ENCODE measurements at places on chromosomes 4 and X.
A peak's percentile ranks its signal among the peaks of the same experiment; 100 is the strongest.

- no peak for DNase-seq
These were observed 175.0 kb downstream of the TENM3 start for GRCh38 chr4:182418054-182418734.

DNA sequence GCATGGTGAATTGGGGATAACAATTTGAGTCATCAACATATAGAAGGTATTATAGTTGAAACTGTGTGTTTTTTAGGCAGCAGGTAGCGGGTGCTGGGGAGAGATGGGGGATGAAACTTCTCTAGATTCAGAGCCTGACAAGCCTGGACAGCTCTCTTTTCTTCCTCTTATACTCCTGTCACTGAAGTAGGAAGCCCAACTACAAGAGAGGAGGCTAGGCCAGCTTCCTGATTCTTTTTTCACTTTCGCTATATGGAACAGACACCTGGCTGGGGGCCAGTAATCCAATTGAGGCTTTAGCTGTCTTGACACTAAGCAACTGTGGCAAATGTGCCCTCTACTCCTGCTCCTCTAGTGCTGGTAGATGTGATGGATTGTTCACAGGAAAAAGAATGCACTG is 69.2 kb downstream of the PHKA1 start:
- DNase-seq, result no peak

- DNase-seq, result no peak
These were observed 3.9 kb upstream of the PRSS12 start for GRCh38 chr4:118356731-118357130.

GRCh38 chr4:966266-967112 is 6.9 kb downstream of the DGKQ start:
- DNase-seq, result no peak

- DNase-seq, result no peak
These were observed 19.2 kb downstream of the G3BP2 start for GRCh38 chr4:75653845-75654503.

GRCh38 chrX:118928151-118928550 is 46.3 kb upstream of the LONRF3 start:
- no peak for DNase-seq

DNA sequence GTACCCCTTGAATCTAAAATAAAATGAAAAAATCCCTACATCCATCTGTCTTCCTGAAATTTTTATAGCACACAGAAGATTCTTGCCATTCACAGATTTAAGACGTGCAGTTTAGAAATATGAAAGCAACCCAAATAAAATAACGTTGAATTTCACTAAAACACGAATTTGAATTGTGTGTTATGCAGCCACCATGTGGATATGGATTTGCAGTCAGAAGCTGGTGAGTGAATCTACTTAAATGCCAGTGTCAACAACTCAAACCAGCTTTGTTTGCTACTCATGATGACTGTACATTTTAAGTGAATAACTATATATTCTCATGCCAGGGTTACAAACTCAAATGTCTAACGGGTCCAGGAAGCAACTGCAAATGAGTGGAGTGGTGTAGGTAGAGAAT is 173.0 kb upstream of the HAND2 start:
- DNase-seq, result no peak

DNA sequence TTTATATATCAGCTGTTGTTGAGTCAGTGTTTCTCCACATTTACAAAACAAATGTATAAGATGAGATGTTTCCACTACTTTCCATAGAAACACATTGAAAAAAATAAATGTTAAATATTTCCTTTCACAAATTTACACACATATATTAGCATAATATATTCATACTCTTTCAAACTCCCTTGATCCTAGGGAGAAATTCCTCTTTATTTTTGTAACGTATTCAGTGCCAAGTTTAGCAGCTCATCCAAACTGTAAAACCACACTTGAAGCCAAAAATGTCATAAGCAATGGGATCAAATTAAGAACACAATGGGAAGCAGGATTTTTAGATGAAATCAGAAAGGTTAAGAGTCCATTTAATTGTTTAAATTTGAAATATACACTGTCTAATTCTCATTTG is 381.1 kb upstream of the MAD2L1 start:
- DNase-seq, result no peak

DNA sequence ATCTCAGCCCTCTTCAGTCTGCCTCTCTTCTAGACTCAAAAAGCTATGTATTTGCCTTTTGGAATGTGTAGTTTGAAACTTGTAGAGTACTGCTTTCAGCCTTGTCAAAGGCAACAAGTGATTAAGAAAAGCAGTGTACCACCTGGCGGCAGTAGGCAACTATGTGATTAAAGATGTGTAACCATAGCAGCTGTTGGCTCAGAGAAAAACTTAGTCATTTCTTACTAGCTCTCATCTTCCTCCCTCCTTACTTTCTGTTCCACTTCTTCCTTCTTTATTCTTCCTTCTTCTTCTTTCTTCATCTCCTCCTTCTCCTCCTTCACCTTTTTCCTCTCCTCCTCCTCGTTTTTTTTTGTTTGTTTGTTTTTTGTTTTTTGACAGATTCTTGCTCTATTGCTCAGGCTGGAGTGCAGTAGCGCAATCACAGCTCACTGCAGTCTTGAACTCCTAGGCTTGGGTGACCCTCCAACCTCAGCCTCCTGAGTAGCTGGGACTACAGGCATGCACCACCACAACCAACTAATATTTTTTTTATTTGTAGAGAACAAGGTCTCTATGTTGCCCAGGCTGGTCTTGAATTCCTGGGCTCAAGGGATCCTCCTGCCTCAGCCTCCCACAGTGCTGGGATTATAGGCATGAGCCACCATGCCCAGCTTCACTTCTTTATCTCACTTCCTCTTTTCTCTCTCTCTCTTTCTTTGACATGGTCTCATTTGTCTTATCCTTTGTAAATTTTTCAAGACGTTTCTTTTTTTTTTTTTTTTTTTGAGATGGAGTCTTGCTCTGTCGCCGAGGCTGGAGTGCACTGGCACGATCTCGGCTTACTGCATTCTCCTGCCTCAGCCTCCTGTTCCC is 32.6 kb downstream of the ABHD18 start:
- peak; percentile 12 for DNase-seq

GRCh38 chr4:33111117-33111516 is 2390.9 kb downstream of the PCDH7 start:
- DNase-seq, result no peak

- no peak for DNase-seq
These were observed 268.6 kb upstream of the PCDH18 start for GRCh38 chr4:137800861-137801260.

DNA sequence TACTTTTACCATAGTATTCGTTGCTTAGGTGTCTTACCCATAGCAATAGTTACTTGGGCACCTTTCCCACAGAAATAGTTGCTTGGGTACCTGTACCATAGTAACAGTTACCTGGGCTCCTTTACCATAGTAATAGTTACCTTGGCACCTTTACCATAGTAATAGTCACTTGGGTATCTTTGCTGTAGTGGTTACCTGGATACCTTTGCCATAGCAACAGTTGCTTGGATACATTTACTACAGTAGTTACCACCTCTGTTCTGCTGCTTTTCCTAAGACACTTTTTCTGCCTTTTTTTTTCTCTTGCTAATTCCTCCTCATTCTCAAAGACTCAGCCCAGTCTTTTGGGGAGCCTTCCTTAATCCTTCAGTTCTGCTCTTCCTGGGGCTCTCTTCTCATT is 272.8 kb upstream of the PUDP start:
- no peak for DNase-seq

GRCh38 chr4:8821151-8821950 is 50.3 kb downstream of the HMX1 start:
- no peak for DNase-seq

GRCh38 chrX:133607419-133608348 is 192.4 kb upstream of the GPC4 start:
- DNase-seq, result no peak

DNA sequence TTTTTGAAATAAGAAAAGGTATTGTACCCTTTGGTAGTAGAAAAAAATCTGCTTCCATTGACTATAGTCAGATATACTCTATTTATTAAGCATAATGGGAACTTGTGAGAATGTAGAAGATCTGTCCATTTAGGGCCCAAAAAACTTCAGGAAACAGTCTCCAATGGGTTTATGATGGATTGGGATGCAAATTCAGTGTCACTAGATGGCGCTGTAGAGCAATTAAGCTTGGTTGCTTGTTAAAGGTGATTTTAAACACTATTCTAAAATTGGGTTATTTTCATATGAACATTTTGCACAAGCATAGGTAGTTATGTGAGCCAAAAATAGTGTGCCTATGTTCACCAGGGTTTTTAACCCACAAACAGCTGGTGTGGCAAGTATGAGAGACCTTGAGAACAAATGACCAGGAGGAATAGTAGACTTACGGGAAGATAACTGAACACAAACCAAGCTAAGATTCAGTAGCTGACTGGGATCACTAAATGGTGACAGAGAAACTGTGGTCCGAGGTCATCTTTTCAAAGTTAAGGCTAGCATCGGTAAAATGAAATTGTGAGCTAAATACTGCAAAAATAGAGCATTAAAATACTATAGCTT is 80.3 kb upstream of the LSM6 start:
- no peak for DNase-seq

- no peak for DNase-seq
These were observed 29.1 kb downstream of the STAG2 start for GRCh38 chrX:123990602-123991001.

DNA sequence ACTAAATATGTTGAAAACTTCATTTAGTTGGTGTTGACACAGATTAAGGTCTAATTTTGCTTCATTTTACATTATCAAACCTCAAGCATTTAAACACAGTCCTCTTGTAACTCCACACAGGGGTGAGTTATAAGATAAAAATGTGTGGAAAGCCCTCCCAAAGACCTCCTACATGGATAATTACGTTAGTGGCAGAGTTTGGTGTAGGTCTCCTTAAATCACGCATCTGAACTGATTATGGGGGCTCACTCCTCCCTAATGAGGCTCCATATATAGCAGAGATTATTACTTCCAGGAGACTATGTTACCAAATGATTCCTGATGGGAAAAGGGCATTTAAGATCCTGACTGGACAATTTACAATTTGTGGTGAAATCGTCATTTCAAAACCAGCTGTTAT is 32.2 kb upstream of the VCX3B start:
- no peak for DNase-seq

DNA sequence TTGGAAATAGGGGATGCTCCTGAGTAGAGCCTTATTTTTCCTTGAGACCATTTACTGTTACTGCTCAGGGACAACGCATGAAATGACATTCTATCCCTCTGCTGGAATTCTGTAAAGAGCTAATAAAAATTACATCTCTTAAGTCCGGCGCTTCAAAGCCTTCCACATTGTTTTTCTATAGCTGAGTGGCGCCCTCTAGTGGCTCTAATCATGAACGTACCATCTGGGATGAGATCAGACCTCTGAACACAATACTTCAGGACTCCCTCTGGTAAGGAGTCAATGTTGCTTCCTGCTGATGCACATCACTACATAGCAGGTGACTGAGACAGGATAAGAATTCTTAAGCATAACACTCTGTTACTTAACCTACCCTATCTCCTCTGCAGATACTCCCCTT is 6.0 kb downstream of the HMGN5 start:
- no peak for DNase-seq

DNA sequence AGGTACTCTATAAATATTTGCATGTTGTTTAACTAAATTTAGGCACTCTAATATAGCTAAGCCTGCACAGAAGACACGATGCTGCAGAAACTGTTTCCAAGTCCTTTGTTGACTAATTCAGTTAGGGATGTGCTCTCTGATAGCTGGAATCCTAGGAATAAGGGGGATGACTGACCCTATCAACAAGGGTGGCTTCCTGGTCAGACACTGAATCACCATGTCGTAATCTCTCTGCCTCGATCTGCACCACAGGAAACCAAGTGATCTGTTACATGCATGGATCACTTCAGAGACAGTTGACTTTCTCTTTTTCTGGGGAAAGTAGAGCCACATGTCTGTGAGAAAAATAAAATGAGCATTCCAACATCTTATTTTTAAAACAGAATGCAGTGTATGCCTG is 169.1 kb downstream of the GUCY2F start:
- DNase-seq, result no peak

DNA sequence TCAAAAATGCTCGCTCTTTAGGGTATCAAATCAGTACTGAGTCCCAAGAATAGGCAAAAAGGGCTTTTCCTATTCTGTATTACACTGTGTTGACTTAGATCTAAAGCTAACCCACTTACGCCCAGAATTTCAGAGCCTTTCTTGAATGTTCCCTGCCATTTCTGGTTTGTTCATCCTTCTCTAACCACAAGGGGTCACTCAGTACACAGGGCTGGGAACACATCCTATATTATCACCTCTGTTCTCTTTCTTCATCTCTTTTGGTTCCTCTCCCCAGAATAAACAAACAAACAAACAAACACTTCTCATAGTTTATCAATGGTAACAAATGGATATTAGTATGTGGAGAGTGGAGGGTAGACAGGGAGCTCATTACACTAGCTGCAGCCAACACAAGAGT is 25.5 kb upstream of the MORC4 start:
- DNase-seq, result no peak

- DNase-seq, result no peak
These were observed 114.7 kb downstream of the PRKX start for GRCh38 chrX:3598709-3599108.

DNA sequence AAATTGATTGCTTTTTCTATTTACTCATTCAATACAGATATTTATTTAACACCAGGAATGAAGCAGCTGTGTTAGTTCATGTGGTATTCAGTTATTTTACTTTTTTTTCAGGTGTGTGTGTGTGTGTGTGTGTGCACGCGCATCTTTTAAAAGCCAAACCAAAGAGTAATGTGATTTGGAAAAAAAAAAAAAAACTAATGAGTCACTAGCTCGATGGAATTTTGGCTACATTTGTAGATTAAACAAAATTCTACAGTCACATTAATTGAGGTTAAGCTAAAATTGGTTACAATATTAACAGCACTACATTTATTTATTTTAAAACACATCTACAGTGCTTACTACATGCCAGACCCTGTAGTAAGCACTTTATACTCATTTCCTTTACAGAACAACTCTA is 66.8 kb downstream of the HHIP start:
- DNase-seq, result no peak

DNA sequence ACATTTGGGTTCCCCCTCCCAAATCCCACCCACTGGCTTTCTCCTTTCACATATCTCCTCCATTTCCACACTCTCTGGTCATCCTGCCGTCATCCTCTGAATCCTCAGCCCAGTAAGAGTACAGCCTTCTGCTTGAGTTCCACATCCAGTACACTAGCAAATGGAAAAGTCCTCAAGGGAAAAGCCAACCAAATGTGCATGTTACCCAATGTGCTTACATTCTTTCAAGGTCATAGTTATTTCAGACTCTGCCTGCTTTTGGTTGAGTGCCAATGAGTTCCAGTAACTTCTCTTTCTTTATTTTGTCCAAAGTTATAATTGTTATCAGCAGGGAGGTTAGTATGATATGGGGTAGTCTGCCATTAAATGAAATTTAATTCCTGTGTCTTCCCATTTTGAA is 78.1 kb downstream of the SRPX start:
- DNase-seq, result no peak

All from 8988T (cell line).